Liver (tissue), 10 donors: ENCODE measurements at places on chromosomes 2 and 18.

DNA sequence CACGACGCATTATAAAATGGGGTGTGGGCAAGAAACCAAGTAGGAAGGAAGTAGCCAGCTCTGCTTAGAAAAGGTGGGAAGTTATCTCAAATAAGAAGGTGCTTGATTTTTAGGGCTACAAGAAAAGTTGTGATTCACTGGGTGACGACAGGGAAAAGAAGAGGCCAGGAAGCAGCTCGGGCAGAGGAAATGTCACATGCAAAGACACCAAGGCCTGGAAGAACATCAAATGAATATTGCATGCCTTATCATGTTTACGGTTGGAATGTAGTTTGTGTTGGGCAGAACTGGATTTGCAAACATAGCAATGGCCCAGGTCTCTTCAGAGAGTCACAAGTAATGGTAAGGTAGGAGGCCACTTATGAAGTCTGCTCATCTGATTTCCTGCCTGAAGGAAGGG is 610.6 kb downstream of the IRS1 start:
- DNase-seq = no peak

- DNase-seq = peak; percentile 42
These were observed 18.6 kb downstream of the NRXN1 start for GRCh38 chr2:51013079-51013932.

DNA sequence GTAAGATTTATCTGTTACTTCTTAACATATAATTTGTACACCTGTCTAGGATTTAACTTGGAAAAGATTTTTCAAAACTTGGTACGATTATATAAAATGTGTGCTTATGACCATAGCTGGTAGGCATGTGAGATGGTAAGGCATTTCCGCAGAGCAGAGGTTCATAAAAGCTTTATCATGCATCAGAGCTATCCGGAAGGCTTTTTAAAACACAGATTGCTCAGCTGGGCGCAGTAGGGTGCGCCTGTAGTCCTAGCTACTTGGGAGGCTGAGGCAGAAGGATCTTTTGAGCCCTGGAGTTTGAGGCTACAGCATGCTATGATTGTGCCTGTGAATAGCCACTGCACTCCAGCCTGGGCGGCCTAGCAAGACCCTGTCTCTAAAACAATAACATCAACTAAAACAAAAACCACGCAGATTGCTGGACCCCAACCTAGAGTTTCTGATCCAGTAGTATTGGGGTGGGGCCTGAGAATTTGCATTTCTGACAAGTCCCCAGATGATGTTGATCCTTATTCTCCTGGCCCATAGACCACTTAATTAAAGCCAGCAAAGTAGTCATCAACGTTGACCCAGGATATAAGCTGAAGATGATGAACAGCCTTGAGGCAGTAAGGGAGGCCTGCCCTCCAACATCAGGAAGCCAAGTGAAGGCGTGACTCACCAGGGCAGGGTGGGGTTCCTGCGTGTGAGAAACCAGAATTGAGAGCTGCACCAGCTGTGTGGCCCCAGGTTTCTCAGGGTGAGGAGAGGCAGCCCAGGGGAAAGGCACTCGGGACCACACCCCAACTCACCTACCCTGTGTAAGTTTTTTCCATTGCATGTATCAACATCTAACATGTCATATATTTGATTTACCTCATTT is 21.6 kb upstream of the SLC20A1 start:
- DNase-seq = no peak

DNA sequence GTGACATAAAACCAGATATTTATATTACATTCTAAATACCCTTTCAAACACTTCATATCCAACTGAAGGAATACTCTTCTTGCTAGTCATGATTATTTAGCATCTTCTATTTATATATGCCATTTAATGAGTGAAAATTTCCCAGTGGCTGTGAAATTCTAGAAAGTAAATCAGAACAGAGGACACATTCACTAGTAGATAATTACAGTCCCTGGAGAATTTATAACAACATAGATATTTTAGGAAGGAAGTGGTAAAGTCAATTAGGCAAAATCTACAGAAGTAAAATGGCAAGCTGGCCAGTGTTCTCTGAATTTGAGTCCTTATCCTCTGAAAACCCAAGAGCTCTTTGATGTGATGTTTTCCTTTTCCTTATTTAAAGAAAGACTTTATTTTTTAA is 121.8 kb downstream of the PMAIP1 start:
- DNase-seq = no peak

DNA sequence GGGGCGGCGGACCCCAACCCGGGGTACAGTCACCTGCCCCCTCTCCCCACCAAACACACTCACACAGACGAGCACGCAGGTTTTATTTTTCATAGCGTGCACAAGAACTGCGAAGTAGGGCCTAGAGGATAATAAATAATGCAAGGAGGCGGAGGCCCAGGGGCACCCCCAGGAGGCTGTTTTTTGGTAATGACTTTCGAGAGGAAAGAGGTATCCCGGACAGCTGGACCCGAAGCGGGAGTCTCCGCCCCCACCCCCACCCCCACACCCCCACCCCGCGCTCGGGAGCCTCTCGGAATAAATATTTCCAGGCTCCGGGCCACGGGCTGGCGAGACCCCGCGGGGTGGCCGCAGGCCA is 3.4 kb downstream of the CYP26B1 start:
- DNase-seq = peak; percentile 22
